ENCODE measurements at places on chromosomes 11 and 22. TPM values are rescaled to one million over a fixed set of nuclear protein-coding genes. Genes with fewer than 3 reads are reported as not detected.

GRCh38 chr11:28820296-28820989, 712.3 kb downstream of the METTL15 start:
- DNase-seq = no peak

- DNase-seq = no peak
Observed at GRCh38 chr11:105156231-105156630, 16.7 kb upstream of the CARD18 start.

DNA sequence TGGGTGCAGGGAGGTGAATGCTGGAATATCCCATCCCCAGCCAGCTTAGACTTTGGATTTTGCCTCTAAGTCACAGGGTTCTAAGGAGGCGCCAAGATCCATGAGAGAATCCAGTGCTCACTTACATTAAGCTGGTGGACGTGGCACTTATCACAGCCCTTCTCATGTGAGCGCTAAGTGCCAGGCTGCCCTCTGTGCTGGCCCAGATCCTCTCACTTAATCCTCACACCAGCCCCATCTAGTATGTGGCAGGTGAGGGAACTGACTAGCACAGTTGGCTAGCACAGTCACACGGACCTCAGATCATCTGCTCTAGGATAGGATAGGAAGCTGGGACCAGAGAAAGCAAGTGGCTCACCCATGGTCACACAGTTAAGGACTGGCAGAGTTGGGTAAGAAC, 3.6 kb downstream of the HMOX1 start:
- no peak for DNase-seq

CABP2 gene
- not detected for polyA plus RNA-seq

- DNase-seq = no peak
Observed at GRCh38 chr11:73028611-73029010, 113.5 kb downstream of the FCHSD2 start.

DNA sequence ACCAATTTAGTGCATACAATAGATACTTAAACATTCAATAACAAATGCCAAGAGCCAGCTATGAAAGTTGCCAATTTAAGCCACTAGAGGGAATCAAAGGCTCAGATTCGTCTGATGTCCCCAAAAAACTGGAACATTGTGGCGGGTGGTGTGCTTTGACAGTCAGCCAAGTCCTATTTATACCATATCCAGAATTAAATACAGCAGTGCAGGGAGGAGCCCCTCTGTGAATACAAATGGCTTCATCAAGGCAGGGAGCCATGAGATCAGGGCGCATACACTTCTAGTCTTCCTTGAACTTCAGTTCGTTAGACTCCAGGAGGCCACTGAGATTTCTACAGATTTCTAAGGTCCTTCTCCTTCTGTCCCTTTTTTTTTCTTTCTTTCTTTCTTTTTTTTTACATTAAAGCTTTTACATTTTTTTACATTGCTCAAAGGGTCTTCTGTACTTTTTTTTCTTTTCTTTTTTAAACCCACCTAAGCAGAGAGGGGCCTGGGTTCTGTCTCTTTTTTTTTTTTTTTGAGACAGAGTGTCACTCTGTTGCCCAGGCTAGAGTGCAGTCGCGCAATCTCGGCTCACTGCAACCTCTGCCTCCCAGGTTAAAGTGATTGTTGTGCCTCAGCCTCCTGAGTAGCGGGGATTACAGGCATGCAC, 41.5 kb upstream of the HSPA8 start:
- DNase-seq = no peak

- no peak for DNase-seq
Observed at GRCh38 chr22:27110665-27111451, 453.5 kb downstream of the MIAT start.

SLC36A4 gene
- 10.6 TPM for polyA plus RNA-seq

GRCh38 chr11:123683428-123684170, 29.2 kb upstream of the SCN3B start:
- no peak for DNase-seq

DNA sequence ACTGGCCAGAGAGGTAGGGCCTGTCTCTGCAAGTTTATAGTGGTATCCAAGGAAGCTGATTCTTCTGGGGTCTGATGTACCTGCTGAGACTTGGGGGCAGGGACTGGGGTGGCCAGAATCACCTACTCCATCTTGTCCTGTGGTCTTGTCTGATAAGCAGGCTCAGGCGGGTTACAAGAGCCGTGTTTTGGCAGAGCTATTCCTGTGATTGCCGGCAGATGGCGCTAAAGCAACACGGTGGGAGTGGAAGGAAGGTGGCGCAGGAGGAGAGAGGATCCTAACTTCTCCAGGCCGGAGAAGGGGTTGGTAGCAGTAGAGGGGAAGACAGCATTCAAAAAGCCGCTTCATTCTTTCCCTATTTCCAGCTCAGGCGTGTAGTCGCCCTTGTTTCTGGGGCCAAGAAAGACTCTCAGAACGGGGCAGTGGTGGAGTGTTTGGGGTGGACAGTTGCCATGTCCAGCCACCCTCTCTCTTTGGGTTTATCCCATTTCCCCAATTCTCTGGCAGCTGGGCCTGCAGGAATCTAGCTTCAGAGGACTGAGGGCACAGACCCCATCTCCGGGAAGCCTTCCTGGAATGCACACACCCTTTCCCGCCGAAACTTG, 15.1 kb downstream of the CHRM1 start:
- peak; percentile 78 for DNase-seq

GRCh38 chr11:117831661-117832415, 7.3 kb upstream of the FXYD2 start:
- no peak for DNase-seq

- no peak for DNase-seq
Observed at GRCh38 chr11:14308114-14308896, 50.7 kb downstream of the RRAS2 start.

GRCh38 chr11:80327956-80328614, 887.3 kb upstream of the TENM4 start:
- DNase-seq = no peak

- DNase-seq = no peak
Observed at GRCh38 chr11:9396310-9396709, 11.9 kb downstream of the IPO7 start.

DNA sequence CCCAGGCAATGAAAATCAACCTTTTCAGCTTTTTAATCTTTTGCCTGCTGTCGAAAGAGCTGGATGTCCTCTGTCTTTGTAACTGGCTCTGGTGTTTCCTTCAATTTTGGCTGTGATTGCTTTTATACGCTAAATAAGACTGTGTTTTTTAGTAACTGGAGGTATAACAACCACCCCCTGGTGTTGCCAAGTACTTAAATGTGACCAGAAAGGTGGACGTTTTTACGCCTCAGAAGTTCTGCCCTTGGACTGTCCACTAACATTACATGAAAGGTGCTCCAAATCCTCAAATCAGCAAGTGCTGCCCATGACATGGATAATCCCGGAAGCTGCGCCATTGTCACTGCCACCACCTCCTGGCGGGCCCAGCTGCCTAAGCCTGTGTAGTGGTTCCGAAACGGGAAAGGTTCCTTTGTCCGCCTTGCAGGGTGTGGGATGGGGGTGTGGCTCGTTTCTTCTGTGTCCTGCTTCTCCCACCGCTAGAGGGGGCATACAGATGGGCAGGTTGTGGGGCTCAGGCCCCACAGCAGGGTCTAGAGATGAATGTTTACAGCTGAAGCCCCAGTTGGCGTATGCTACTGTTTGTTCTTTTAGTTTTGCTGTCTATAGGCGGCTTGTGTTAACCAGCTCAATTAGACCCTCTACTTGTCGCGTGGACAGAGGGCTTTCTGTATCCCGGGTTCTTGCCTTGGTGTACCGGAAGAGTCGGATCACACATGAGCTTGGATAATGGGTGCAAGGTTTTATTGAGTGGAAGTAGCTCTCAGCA, 82.2 kb upstream of the SEPTIN5 start:
- DNase-seq = no peak

DNA sequence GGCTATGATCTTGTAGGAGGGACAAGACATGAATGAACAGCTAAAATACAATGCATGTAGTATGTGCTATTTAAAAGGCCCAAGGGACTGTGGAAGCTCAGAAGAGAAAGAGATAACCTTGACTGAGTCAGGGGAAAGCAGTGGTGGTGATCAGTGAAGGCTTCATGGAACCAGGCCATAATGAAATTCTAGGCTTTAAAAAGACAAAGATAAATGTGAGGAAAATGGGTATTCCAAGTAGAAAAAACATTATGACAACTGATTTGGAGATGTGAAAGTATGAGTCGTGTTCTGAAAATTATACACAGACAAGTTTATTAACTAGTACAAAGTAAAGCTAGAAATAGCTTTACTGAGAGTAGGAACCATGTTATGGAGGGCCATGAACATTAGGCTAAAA, 189.8 kb downstream of the SOX6 start:
- no peak for DNase-seq

DNA sequence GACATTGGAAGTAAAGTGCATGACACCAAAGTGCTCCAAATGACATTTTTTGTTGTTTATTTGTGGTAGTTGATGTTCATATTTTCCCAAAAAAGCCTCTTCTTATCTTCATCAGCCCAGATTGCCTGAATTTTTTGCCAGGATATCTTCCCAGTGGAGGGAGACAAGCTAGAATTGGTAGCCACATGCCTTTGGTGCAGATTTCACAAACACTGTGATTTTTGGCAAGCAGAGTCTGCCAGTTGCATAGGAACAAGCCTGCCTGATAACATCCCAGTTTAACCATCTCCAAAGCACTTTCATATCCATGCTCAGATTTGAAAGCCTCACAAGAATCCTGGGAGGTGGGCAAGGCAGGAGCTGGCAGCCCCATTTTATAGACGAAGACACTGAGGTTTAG, 102.3 kb upstream of the SYT13 start:
- no peak for DNase-seq

GRCh38 chr11:107385361-107385981, 72.2 kb downstream of the CWF19L2 start:
- DNase-seq = no peak

DNA sequence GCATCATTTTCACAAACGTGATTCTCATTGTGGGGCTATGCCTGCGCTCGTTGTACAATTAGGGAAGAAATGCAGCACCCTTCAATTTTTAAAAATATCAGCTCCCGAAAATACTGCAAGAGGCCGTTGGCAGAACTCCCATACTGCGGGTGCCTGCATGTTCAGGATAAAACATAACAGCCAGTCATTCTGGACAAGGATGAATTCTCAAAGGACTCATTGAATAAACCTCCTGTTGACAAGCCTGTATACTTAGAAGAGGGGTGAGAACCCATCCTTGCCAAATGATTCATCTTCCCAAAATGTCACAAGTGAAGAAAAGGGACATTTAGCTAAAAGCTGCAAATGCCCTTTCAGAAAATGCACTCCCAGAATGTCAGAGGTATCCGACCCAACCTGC, 141.9 kb downstream of the CSNK2A3 start:
- no peak for DNase-seq

- no peak for DNase-seq
Observed at GRCh38 chr22:39674536-39674935, 104.0 kb downstream of the CACNA1I start.

- DNase-seq = no peak
Observed at GRCh38 chr22:35126993-35127392, 61.0 kb downstream of the ISX start.

- DNase-seq = no peak
Observed at GRCh38 chr22:48075604-48076003, 1313.2 kb downstream of the TBC1D22A start.

DNA sequence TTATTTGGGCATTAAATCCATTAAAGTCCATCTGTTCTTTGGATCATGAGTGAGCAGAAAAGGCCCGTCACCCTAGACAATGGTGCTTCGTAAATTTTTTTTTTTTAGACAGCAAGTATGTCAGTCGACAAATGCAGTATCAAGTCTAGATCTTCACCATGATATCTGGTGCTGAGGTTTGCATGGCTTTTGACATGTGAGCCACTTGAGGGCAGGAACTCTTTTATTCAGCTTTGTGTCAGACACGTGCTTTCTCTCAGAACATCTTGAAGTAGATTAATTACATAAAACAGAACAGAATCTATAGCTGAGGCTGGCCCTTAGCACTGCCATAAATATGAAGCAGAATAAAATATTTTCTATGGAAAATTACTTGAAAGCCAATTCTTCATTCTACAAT, 62.9 kb upstream of the CARD18 start:
- DNase-seq = no peak

TREH gene
- polyA plus RNA-seq = 4.8 TPM

- DNase-seq = no peak
Observed at GRCh38 chr11:32332990-32333319, 102.4 kb downstream of the WT1 start.

- DNase-seq = no peak
Observed at GRCh38 chr11:88886796-88887195, 179.0 kb downstream of the GRM5 start.

- DNase-seq = no peak
Observed at GRCh38 chr11:22749536-22749935, 80.1 kb downstream of the SVIP start.

GRCh38 chr11:28505232-28505631, 397.0 kb downstream of the METTL15 start:
- DNase-seq = no peak

SLC22A12 gene
- not detected for polyA plus RNA-seq

- no peak for DNase-seq
Observed at GRCh38 chr22:19526076-19526701, 2.0 kb upstream of the CLDN5 start.

DNA sequence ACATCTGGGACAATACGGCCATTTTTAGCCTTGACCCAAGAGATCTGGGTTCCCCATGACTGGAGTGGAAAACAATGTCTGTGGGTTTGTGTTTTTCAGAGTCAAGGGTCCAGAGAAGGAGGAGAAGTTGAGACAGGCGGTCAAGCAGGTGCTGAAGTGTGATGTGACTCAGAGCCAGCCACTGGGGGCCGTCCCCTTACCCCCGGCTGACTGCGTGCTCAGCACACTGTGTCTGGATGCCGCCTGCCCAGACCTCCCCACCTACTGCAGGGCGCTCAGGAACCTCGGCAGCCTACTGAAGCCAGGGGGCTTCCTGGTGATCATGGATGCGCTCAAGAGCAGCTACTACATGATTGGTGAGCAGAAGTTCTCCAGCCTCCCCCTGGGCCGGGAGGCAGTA, 15.7 kb downstream of the NNMT start:
- no peak for DNase-seq

GRCh38 chr11:77384571-77384970, 83.1 kb upstream of the GDPD4 start:
- DNase-seq = no peak

GRCh38 chr11:105754260-105754659, 144.4 kb downstream of the GRIA4 start:
- no peak for DNase-seq

DNA sequence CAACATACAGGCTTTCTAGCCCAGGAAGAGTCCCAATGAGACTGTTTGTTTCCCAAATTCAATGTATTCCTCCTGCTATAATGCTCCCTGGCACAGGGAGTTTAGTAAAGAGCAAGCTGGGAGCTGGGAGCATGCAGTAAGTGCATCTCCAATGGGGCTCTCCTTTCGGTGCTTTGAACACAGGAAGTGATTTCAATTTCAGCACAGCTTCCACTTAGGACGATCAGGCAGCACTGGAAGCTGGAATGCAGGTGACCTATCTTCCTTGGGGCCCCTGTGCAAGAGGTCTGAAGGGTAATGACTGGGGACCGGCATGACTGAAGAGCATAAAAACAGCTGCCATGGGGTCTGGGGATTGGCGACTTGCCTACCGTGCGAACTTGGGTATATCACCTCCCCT, 76.0 kb downstream of the LARGE1 start:
- DNase-seq = no peak

- no peak for DNase-seq
Observed at GRCh38 chr11:117411736-117412135, 84.1 kb downstream of the CEP164 start.
